ENCODE measurements at places on chromosomes 3 and 15.

GRCh38 chr3:104198131-104198530 is 1168.6 kb upstream of the ALCAM start:
- DNase-seq: no peak

- no peak for DNase-seq
Measured at GRCh38 chr3:82641701-82642100, 880.3 kb upstream of the GBE1 start.

DNA sequence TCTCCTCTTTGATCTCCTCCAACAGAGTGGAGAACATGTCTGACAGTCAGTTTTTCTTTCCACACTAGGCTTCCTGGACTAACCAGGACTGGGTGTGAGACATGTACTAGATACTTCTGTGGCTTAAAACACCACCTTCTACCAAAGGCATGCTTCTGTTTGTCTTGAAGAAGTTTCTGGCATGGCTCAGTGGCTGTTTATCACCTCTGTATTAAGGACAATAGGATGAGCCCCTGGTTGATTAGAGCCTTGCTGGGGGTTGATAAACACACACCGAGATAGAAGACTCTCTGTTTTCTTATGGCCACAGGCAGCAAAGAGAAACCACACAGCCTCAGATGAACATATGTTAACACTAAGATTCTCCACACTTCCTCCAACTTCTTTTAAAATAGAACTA is 40.5 kb downstream of the SV2B start:
- no peak for DNase-seq

DNA sequence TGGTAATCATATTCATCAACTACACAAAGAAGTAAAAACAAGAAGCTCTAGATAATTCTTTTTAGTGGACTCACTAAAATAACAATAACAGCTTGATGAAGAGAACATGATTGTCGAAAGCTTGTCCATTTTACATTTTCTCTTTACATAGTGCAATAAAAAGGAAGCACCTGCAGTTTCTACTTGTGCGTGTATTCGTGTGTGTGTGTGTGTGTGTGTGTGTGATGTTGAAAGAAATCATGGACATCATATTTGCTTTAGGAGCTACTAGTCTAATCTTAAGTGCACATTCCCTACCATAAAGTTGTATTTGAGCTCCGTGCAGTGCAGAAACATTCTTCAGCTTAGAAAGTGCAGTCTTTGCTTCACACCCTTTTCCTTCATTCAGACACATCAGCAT is 288.8 kb downstream of the ZBTB20 start:
- DNase-seq: no peak

DNA sequence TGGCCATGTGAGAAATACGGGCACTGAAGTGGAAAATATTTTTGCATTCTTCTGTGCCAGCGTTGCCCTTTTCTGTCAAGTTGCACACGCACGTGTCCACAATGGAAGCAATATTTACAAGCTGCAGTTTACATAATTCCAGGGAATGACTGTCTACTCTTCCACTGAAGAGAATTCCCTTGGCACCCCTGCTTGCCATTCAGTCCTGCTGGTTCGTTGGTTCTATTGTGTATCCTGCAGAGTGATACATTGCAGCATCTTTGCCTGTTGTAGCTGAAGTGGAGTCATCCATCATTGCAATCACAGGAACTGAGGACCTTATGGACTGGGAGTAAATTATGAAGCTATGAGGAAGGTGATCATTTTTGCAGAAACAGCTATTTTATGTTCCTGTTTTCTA is 759.4 kb downstream of the ROBO2 start:
- DNase-seq: no peak

DNA sequence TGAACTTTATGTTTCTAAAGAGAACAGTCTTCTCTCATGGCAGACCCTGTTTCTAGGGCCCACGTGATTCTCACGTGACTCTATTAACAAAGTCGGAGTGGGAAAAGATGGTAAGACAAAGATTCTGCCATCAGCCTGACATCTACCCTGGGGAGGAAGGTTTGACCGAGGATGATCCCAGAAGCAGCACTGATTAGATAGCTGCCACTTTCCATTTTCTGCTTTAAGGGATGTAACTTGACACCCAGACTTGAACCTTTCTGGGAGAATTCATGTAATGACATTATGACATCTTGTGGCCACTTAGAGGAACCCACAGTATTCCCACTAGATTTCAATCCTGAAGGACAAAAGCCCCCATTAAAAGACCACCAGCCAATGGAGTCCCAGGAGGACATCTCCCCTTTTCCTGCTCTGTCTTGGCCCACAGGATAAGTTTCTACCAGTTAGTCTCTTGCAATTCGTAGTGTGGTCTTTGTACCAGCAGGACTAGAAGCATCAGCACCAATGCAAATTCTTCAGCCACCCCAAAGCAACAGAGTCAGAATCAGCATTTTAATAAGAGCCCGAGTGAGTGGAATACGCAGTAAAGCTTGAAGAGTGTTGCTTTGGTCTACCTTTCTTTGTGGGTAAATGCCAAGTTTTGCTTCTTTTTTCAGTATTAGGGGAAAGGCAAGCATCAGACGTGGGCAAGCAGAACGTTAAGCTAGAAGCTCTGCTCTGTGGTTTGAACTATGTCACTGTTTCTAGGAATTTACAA is 480.5 kb upstream of the PROK2 start:
- DNase-seq: no peak

GRCh38 chr3:196235452-196236122 is 19.3 kb downstream of the SLC51A start:
- no peak for DNase-seq

GRCh38 chr15:32721596-32721995 is 3.8 kb downstream of the GREM1 start:
- no peak for DNase-seq

GRCh38 chr15:35102186-35102585 is 17.1 kb upstream of the NANOGP8 start:
- DNase-seq: no peak

DNA sequence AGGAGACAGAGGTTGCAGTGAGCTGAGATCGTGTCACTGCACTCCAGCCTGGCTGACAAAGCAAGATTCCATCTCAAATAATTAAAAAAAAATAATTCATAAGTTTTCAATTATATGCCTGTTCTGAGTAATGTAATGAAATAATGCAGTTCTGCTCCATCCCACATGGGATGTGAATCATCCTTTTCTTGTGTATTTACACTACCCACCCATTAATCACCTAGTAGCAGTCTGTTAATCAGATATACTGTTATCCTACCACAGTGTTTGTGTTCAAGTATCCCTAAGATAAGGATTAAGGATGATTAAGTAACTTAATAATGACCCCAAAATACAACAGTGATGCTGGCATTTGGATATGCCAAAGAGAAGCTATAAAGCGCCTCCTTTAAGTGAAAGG is 38.8 kb downstream of the PIGB start:
- no peak for DNase-seq

GRCh38 chr15:84788500-84788899 is 28.7 kb upstream of the ALPK3 start:
- DNase-seq: no peak

- no peak for DNase-seq
Measured at GRCh38 chr15:93497291-93497690, 408.3 kb upstream of the RGMA start.

DNA sequence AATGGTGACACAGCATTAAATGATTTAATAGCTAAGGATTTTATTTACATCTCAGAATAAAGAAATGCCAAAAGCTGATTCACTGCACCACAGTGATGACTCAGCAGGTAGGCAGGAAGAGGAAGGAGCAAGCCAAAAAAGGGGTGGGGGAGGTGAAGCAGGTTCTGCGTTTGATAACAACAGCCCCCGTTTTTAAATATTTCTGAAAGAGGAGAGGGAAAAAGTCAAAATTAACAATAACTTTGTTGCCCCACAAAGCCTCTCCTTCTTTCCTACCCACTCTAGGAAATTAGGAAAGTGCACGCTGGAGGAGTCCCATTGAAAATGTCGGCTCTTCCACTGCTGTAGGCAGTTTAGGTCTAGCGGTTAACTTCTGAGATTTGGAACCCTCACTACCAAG is 9.9 kb upstream of the CCDC54 start:
- no peak for DNase-seq

- no peak for DNase-seq
Measured at GRCh38 chr15:46934851-46935250, 782.5 kb upstream of the SEMA6D start.

- no peak for DNase-seq
Measured at GRCh38 chr15:73593304-73594074, 39.7 kb downstream of the NPTN start.

DNA sequence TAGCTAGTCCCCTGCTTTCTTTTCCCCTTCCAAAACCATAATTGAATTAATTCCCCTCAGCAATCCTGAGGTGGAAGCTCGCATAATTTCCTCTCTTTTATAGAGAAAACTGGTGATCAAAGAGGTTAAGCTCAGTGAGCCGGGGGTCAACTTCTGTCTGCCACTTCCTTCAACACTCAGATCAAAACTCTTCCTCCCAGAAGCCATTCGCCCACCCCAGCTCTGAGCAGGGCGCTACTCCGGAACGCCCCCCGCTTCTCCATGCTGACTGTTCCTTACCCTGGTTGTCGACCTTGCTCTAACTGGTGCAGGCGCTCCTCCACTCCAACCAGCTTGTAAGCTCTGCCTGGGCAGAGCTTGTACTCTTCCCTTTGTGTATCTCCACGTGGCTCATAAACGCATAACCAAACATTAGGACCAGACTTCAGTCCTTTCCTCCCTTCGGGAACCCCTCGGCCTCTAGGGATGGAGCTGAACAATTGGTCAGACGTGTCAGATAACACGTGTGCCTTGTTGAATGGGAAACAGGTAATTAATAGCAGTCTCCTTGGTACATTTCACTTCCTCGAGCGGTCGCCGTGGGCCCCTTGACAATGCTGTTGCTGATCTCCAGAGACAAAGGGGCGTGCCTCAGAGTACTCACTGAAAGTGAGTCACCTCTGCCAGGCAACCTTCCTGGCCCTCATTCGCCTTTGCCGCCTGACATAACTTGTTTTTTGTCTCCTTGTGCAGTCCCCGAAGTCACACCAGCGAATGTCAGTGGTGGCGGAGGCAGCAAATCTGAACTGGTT is 71.8 kb downstream of the IL5RA start:
- no peak for DNase-seq

GRCh38 chr3:177906578-177907229 is 629.5 kb upstream of the KCNMB2 start:
- no peak for DNase-seq

- no peak for DNase-seq
Measured at GRCh38 chr15:36678308-36678707, 98.9 kb downstream of the CDIN1 start.

DNA sequence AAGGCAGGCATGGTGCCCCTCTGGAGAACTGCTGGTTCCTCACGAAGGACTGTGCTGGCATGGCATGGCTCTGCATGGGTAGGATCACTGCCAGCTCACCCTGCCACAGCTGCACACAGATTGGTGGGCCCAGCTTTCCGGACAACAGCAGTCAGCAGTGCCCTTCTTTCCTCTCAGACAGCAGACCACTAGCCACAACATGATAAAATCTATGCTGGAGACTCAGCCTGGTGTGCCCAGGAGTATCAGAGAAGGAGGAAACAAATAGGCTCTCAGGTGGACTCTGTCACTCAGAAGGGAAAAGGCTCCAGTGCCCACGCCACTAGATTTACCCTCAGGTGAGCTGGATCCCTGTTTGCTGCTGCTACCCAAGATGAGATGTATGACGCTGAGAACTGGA is 4.9 kb downstream of the NMNAT3 start:
- DNase-seq: no peak

DNA sequence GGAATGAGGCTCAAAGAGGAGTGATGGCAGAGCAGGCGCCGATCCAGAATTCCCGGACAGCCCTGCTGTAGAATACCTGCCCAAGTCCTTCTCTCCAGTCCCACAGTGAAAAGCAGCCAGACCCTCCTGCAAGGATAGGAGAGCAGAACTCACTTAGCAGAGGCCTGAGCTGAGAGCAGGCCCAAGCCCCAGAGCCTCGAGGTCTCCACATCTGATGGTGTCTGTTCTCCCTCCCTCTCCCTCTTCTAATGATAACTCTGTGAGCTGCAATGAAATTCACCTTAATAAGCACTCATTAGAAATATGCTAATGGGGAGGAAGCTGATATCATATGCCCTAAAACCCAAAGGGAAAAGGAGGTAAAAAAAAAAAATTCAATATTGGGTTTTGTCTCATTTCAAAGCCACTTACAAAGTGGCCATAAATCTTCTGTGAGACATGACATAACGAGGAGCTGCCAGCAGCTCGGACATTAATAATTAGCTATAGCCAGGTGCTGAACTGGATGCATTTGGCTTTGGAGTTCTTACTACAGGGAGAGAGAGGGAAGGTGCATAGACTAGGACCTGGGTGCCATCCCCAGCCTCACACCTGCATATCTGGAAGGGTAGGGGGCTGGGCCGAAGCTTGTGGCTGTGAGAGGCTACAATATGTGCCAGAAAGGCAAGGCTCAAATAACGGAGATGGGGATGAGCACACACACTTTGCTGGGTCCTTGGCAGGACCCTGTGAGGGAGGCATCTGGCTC is 108.4 kb downstream of the MEGF11 start:
- no peak for DNase-seq

GRCh38 chr15:98916826-98917225 is 90.8 kb downstream of the PGPEP1L start:
- DNase-seq: no peak

GRCh38 chr15:68210821-68211655 is 5.9 kb upstream of the CALML4 start:
- DNase-seq: no peak

DNA sequence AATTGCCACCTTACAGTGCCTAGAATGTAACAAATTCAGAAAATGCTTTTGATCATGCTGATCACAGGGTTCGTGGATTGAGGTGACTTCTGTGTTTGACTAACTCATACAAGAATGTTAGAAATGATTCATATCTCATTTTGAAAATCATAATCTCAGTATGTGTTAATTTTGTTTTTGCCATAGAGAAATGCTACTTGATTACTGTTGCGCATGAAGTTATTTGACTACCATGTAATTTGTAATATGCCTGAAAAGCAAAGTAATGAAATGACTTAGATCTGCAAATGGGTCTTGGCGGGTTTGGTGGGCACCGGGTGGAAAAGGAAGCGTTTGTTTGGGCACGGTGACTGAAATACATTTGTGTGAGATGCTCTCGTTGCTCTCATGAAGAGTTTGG is 173.6 kb upstream of the BHLHE40 start:
- no peak for DNase-seq

DNA sequence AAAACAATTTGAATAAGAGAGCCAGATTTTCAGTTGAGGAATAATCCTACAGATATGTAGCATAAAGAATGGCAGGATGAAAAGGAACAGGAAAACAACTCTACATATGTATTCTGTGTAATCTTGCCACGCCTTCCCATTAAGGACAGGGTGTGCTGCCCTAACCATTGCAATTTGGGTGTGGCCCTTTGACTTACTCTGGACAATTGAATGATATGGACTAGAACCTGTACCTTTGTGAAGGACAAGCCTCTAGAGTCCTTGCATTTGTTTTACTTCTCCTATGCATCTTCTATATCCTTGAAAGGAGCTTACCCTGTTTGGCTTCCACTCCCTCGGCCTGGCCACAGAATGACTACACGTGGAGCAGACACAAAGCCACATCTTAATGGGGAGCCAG is 1261.6 kb upstream of the GBE1 start:
- DNase-seq: no peak

GRCh38 chr3:194871143-194871863 is 185.6 kb downstream of the FAM43A start:
- DNase-seq: no peak

- no peak for DNase-seq
Measured at GRCh38 chr15:92533298-92533697, 122.3 kb downstream of the FAM174B start.

GRCh38 chr15:98737159-98737558 is 88.8 kb downstream of the IGF1R start:
- DNase-seq: no peak

- DNase-seq: no peak
Measured at GRCh38 chr3:182357928-182358327, 435.4 kb upstream of the ATP11B start.
